ENCODE measurements at places on chromosomes 5 and 9.

DNA sequence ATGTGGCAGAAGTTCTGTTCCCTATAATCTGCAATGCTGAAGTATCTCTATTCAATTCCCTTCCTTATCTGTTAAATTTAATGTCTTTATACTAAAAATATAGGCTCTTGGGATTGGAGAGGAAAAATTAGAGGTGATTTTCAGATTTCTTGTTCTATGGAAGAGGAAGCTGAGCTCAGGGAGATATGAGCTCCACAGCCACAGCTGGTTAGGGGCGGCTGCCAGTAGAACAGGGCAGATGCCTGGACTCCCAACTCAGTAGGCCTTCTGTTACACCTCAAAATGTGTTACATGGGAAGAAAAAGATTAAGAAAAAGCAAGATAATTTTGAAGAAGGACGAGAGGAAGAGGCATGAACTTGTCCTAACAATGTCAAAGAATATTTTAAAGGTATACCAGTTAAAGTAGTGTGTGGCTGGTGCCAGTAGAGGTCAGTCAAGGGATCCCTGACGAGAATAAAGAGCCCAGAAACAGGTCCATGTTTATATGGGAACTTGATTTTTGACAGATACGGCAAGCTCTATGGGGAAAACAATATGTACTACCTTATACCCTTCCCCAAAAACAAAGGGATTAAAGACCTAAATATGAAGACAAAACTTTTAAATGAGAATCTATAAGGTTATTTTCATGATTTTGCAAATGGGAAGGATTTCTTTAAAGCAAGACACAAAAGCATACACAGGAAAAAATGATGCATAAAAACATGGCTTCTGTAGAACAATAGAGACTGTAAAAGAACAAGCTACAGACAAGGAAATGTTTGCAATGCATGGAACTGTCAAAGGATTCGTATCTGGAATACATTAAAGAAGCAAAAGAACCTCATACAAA, 28.7 kb downstream of the DNAJC21 start:
- DNase-seq = no peak

DNA sequence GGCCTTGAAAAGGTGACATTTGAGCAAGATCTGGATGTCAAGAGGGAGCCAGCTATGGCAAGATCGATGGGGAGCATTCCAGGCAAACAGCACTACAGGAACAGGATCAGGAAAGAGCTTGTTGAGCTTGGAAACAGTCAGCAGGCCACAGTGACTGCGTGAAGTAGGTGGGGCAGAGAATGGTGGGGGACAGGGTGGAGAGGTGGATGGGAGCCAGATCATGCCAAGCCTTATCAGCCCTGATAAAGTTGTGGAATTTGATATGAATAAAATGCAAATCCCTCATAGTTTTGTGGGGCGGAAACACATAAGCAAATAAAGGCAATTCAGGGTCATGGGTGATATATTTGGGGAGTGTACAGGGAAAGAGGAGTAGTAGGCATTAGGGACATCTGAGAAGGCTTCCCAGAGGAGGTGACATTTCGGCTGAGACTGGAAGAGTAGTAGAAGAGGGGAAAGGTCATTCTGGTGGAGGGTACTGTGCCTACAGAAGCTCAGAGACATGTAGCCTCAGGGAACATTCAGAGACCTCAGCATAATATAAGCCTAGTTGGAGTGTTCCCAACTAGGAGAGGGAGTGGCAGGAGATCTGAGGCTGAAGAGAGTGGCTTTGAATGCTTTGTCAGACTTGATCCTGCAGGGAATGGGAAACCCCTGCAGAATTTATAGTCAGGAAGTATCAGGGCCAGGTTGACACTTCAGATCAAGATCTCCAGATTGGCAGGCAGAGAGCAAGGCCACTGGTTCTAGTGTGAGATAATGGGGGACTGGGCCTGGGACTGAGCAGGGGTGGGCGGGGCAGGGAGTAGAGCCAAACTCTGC, 9.7 kb upstream of the CYSTM1 start:
- DNase-seq = no peak

- DNase-seq = no peak
Measured at GRCh38 chr9:93886911-93887310, 68.2 kb downstream of the BARX1 start.

DNA sequence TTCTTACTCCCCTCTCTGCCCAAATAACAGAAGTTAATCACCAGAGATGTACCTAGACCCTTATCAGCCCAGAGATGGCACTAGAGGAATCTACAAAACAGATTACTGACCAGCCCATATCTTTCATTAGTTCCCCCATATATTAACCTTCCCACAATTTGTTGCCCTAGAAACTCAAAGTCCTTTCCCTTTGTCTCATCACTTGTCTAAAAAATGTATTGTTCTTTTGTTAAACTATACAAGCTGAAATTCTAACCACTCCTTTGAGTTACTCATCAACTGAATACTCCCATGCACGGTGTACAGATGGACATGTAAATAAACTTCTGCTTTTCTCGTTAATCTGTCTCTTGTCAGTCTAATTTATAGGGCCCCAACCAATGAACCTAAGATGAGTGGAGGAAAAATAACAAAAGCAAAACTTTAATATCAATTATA, 130.9 kb downstream of the CCDC192 start:
- no peak for DNase-seq

DNA sequence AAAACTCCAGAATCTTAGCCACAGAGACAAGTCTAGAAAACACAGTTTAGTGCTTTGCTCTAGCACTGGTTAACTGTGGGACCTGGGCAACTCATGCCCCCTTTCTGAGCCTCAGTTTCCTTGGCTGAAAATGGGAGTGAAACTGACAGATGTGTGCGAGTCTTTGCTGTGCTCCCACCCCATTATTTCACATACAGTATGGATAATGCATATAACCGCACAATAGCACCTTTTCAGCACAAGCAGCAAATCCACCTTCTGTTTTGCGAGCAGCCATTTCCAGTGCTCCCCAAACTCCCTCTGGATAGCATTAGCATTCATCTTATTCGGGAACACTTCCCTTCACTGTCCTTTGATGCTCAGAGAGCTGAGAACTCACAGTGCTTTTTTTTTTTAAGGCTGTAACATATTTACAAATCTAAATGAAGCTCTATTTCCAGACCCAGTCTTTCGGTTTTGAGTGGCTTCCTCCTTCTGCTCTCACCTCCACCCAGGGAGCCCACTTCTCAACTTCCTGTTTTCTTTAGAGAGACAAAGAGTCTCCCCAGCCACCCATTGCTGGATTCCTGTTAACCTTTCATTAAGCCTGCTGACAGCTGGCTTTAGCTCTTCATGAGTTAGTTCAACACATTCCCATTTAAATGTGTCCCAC, 49.2 kb downstream of the TIMD4 start:
- DNase-seq = peak; percentile 21

- no peak for DNase-seq
Measured at GRCh38 chr9:70525519-70525918, 111.1 kb upstream of the KLF9 start.

- DNase-seq = no peak
Measured at GRCh38 chr9:137816531-137817235, 60.9 kb upstream of the CACNA1B start.

- DNase-seq = no peak
Measured at GRCh38 chr5:171582849-171583248, 163.4 kb downstream of the FGF18 start.

GRCh38 chr9:99257723-99258389, 35.8 kb downstream of the SEC61B start:
- DNase-seq = no peak

DNA sequence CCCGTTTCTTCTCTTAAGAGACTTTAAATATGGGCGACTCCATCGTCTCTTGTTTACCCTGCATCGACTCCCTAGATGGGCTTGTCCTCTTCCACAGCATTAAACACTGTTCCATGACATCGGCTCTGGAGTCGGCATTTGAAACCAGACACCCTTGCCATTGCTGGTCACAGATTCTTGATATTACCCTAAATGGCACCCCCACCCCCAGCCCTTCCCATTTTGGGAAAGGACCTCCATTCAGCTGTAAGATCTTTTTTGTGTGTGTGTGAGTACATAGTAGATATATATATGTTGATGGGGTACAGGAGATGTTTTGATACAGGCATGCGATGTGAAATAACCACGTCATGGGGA, 51.1 kb upstream of the SH3PXD2B start:
- no peak for DNase-seq

GRCh38 chr5:88401228-88401627, 132.6 kb upstream of the TMEM161B start:
- no peak for DNase-seq

DNA sequence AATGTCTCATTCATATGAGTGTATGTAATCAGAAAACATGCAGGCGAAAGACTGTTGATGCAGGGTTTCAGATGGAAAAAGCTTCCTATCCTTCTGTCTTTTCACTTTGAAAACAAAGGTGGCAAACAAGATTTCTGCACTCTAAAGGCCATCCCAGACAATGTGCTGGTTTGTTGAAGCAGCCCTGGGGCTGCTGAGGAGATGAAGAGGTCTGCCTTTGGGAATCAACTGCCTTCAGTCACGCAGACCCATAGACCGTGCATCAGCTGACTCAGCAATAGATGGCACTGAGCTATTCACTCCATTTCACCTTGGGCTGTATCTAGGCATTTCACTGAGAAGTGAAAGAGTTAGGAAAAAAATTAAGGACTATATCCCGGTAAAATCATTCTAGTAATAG, 60.5 kb upstream of the C5orf46 start:
- DNase-seq = no peak

DNA sequence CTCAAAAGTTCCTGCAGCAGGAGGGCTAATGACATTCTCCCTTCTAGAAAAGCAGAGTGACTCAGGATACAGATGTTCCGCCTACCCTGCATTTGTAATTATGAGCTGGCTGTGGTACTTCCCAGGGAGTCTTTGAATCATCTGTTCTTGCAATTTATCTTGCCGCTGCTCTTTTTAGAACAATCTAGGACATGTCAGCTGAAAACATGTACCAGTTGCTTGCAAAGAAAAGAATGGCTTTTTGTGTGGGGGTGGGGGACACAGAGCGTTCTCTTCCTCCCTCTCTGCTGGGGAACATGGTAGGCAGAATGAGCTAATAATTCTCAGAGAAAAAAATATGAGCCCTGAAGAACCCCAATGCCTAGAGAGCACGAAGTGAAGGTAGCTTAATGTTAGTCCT, 51.7 kb upstream of the TUT7 start:
- peak; percentile 5 for DNase-seq

GRCh38 chr9:81052846-81053245, 636.5 kb downstream of the TLE1 start:
- DNase-seq = no peak

DNA sequence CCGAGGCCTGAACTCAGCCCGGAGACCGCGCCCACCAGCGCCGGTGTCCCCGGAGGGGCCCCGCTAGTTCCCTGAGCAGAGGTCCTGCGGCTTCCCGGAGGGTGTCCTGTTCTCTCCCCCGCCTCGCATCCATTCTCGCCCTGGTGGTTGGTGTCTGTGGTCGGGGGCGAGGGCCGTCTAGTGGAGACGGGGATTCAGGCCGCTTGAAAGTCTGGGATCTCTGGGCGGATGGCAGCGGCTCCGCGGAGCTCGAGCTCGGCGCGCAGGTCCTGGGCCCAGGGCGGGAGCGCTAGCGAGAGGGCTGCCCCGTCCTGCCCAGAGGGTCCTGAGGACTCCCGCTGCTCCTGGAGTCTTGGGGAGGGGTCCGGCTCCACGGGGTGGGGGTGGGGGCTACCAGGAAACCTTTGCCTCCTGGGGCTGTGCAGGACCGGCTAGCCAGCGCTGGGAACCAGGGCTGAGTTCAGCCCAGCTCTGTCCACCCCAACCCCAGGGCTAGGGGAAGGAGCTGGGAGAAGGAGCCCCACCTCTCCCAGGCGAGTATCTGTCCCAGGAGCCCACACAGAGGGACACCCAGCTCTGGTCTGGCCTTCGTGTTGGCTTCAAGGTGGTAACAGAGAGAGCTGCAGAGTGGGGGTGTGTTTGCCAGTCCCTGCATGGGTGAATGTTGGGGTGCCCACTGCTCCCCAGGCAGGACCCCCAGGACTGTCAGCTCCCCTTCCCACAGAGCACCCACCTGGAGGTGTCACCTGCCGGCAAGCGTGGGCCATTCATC, 4.0 kb downstream of the TOR4A start:
- DNase-seq = no peak

DNA sequence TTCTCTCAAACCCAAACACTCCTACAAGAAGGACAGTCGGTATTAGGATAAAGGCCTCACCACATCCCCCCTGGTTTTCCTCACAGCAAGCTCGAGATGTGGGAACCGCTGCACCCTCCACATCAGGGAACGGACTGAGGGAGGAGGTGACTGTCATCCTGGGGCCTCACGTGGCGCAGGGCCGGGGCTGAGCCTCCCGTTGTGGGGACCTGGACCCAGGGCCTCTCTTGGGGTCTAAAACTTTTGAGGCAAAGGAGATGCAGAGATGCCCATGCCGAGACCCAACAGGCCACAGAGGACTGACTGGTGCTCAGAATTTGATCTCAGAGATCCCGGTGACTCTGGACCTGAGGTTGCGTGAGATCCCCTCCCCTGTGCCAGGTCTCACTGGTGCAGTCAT, 72.7 kb downstream of the MRPL36 start:
- DNase-seq = no peak

GRCh38 chr9:72210522-72210921, 61.3 kb downstream of the GDA start:
- DNase-seq = no peak

Measured in activated naive CD4-positive, alpha-beta T cell treated with Interleukin-2 at 50 U/mL for 16 hours (primary cell).